ENCODE measurements at places on chromosomes 5 and 9.

DNA sequence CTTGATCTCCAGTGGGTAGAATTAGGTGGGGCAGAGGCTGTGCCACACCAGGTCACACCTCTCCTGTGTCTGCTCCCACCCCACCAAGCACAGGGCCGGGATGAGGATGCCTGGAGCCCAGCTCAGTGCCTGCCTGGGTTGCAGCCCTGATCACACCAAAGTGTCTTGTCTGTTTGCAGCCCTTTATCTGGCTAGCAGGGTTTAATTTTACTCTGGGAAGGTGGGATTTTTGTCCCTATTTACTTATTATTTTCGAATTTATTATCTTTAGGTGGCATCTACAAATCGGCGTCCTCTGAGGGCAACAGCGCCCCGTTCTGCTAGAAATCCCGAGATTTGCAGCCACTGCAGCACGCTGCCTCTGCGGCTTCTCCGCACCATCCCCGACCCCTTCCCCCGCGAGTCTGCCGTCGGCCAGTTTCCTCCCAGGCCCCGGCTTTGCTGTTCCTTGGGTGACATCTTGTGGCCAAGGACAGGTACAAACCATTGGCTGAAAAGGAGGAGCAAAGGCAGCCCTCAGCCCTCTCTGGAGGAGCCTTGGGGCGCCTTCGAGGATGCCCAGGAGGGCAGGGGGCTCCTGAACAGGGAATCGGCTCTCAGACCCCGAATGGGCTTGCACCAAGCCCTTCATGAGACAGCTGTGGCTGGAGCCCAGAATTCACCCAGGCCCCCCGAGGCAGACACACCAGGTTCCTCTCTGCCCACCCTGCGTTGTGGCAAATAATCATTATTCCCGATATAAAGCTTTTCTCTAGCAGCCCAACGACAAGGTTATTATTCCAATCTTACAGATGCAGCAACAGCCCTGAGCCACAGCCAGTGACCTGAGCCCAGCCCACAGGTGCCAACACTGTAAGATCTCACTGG lies 113.0 kb downstream of the GAPVD1 start:
- peak; percentile 91 for DNase-seq

GRCh38 chr9:16743375-16743774 lies 127.1 kb downstream of the BNC2 start:
- no peak for DNase-seq

- DNase-seq, result no peak
These were observed 55.2 kb downstream of the SLC1A3 start for GRCh38 chr5:36661456-36662220.

GRCh38 chr9:126439883-126440653 lies 113.4 kb downstream of the MVB12B start:
- no peak for DNase-seq

DNA sequence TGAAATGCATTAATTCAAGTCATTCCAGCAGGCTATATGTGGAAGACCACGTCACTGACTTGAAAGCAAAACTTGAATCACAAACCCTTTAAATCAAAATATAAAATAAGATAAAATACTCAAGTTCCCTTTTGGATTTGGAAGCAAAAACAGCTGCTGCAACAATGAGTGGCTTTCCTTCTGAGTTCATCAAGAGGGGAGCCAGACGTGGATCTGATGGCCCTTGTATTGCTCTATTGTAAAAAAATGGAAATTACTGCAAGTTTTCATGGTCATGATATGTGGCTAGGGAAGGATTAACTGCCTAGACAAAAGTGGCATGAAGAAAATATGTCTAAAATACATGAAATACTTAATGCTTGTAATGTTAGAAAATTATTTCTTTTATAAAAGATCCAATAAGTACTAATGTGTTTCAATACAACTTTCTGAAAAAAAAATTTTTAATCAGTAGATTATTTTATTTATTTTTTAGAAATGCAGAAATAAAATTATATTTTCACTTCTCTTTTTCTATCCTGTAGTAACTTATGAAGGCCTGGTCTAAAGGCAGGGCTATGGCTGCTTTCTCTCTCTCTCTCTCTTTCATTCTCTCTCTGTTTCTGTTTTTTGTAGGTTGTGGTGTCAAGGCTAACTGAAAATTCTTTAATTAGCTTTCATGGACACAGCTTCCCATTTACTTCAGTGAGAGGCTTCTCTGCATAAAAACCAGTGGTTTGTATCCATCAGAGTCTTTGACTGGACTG lies 24.0 kb downstream of the LIX1 start:
- DNase-seq, result no peak

- DNase-seq, result no peak
These were observed 246.9 kb downstream of the MPDZ start for GRCh38 chr9:13032585-13032984.

- DNase-seq, result no peak
These were observed 1098.6 kb downstream of the TAF11L14 start for GRCh38 chr5:18732556-18733479.

DNA sequence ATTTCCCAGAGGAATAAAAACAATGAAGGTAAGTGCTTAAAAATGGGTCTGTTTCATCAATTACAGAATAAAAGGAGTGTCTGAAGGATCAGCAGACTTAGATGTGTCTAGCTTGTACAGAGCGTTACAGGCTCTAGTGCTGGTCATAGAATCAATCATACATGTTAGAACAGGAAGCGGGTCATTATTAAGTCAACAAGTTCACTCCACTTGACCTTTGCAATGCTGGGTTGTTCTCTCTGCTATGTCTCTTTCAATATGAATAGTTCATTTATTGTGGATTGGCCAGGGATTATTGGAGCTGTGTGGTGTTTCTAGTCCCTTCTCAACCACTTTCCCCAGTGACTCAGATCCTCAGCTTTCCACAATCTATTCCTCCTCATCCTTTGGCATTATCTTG lies 20.7 kb upstream of the EGFLAM start:
- DNase-seq, result no peak

Data from adipocyte (in vitro differentiated cells).